ENCODE measurements at places on chromosomes 16 and 17. TPM values are rescaled to one million over a fixed set of nuclear protein-coding genes. Genes with fewer than 3 reads are reported as not detected.

Gene TNFRSF12A
- total RNA-seq, result 100.0 TPM

Gene NACA2
- not detected for total RNA-seq

Gene DPEP3
- total RNA-seq, result 18.4 TPM

Gene SEPTIN12
- total RNA-seq, result not detected

Gene GALR2
- total RNA-seq, result 2.2 TPM

Gene TEKT1
- total RNA-seq, result not detected

Gene IRF8
- total RNA-seq, result 1.4 TPM

Gene CDR2L
- total RNA-seq, result 34.4 TPM

Gene PRAC2
- total RNA-seq, result not detected

Gene HP
- total RNA-seq, result not detected

Gene PYDC1
- not detected for total RNA-seq

DNA sequence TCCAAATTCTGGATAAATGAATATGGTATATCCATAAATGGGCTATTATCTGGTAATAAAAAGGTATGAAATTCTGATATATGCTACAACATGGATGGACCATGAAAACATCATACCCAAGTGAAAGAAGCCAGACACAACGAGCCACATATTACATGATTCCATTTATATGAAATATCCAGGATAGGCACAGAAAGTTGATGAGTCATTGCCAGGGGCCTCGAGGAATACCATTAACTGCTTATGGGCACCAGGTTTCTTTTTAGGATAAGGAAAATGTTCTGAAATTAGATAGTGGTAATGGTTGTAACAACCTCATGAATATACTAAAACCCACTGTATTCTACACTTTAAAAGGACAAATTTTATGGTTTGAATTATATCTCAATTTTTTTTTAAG is 123.2 kb downstream of the PITPNC1 start:
- DNase-seq, result no peak

- no peak for DNase-seq
Measured at GRCh38 chr16:27322858-27323780, 9.3 kb downstream of the IL4R start.

DNA sequence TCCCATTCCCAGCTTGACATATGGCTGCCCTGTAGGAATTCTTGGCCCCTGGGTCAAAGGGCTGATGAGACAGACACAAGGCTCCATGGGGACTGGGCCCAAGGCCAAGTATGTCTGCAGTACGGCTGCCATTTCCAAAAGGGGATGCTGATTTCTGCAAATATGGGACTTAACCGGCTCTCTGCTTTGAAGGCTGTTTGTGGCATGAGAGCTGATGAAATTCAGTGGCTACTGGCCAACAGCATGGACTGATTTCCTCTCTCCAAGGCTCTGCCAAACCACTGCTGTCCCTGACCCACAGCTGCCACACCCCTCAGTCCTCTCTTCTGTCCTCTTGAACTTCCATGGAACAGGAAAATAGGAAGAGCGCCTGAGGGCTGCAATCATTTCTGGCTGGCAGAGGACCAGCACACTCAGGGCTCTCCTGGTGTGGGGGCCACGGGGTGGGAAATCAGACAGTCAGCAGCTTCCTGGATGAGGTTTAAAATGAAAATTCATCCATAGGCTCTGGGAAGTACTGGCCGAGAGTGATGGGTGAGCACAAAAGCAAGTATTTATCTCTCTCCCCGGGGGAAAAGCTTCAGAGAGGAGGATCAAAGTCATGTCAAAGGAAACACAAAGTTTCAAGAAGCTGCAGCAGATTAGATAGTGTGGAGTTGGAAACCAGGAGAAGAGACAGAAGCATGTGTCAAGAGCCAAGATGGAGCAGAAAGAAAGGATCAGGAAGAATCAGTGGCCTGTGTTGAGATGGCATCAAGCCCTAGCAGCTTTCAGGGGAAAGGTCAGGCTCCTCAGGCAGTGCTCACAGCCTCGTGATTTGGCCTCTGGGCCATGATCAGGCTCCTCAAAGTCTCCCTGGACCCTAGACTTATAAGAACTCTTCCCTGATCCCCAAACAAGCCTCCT is 64.1 kb upstream of the SREBF1 start:
- no peak for DNase-seq

DNA sequence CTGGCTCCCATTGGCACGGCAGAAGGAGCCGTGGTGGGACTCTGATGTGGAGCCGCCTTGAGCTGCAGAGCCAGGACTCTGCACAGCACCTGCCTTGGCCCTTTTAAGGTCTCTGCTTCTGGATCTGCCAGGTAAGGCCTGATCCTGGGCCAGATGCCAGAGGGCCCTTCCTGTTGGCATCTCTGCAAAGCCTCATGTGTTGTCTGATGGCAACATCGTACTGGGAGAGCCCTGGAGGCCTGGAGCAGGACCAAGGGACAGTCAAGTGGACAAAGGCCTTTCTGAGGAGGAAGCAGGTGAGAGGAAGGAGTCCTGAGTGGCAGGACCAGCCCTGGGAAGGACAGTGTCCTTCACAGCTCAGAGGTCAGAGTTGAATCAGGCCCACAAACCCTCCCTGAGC is 26.1 kb downstream of the SOCS1 start:
- no peak for DNase-seq

DNA sequence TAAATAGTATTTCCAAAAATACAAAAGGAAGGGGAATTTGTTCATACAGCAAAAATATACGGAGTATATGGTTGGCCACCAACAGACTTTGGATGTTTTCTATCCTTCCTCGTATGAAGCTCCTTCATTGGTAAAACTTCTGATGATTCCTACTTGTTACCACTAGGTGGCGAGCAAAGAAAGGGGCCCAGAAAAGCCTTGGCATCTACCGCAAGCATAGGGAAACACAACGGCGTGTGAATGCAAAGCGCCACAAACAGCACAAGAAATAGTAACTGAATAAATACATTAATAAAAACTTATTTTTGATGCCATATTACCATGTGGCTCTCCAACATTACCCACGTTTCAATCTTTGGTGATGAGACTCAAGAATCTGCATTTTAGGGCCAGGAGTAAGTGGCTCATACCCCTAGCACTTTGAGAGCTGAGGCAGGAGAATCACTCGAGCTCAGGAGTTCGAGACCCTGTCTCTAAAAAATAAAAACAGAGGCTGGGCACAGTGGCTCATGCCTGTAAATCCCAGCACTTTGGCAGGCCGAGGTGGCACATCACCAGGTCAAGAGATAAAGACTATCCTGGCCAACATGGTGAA is 34.5 kb downstream of the YWHAE start:
- DNase-seq, result peak; percentile 92

DNA sequence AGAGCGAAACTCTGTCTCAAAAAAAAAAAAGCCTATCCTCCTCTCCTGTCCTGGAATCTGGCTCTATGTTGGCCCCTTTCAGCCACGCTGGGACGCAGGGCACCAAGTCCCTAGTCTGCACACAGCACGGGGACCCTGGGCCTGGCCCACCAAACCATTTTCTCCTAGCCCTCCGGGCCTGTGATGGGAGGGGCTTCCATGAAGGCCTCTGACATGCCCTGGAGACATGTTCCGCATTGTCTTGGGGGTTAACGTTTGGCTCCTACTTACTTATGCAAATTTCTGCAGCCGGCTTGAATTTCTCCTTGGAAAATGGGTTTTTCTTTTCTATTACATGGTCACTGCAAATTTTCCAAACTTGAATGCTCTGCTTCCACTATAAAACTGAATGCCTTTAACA is 12.6 kb upstream of the GPT2 start:
- DNase-seq, result no peak

GRCh38 chr16:26981266-26981938 is 85.3 kb upstream of the C16orf82 start:
- DNase-seq, result no peak

DNA sequence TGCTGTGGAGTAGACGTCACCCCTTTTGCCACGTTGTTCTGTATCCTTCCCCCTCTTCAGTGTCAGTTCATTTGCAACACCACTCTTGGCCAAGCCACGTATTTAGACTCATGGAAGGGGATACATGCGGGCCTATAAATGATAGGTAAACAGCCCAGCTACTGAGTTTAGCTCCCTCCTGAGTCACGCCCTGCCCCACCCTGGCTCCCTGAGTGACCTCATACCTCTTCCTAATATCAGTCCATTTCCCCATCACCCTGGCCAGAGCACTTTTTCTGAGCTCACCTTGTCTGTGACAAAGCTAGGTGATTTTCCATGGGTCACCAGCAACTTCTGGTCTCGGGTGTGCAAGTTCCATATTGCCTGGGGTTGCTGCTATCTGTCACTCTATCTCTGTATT is 147.2 kb upstream of the MAF start:
- no peak for DNase-seq

DNA sequence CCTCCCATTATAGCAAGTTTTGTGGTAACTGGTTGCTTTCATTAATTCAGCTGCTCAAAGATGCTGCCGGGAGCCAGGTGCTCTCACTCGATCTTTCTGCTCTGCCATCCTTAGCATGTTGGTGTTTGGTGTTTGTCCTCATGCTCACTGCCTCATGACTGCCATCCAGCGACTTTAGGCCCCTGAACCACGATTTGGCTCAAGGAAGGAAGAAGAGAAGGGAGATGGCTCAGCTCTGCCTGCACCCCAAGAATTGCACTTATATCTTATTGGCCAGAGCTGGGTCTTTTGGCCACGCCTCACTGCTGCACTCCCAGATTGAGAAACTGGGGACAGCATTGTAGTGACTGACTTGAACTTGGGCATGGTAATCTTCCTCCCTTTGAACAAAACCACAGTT is 52.7 kb downstream of the ARSG start:
- no peak for DNase-seq

GRCh38 chr16:81026429-81026828 is 9.2 kb upstream of the ATMIN start:
- no peak for DNase-seq

GRCh38 chr16:9159839-9160550 is 68.6 kb downstream of the HAPSTR1 start:
- peak; percentile 93 for DNase-seq

DNA sequence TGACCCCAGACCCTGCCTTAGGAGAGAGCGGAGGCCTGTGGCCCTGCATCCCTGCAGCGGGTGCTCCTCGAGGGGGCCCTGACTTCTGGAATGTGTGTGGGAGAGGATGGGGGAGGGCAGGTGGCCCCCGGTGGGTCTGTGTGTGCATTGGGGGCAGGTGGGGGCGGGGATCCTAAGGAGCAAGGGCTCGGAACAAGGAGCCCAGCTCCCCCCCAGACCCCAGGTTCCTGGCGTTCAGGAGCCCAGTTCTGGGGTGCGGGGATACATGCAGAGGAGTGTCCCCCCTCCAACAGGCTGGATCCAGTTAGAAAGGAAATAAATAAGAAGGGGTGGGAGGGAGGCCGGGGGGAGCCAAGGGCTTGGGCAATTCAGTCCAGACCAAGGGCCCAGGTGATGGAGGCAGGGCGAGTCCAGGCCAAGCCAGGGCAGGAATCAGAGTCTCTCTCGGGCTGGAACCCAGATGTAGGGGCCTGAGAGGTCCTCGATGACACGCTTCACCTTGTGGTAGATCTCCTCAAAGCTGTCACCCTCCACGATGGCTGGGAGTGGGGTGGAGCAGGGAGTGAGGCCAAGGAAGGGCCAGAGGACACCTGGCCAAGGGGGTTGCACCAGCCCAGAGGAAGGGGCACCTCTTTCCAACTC is 11.2 kb upstream of the ASGR1 start:
- DNase-seq, result no peak

GRCh38 chr17:79749156-79749815 is 18.5 kb downstream of the ENPP7 start:
- DNase-seq, result no peak

- DNase-seq, result peak; percentile 80
Measured at GRCh38 chr17:33038740-33039139, 47.1 kb downstream of the SPACA3 start.

DNA sequence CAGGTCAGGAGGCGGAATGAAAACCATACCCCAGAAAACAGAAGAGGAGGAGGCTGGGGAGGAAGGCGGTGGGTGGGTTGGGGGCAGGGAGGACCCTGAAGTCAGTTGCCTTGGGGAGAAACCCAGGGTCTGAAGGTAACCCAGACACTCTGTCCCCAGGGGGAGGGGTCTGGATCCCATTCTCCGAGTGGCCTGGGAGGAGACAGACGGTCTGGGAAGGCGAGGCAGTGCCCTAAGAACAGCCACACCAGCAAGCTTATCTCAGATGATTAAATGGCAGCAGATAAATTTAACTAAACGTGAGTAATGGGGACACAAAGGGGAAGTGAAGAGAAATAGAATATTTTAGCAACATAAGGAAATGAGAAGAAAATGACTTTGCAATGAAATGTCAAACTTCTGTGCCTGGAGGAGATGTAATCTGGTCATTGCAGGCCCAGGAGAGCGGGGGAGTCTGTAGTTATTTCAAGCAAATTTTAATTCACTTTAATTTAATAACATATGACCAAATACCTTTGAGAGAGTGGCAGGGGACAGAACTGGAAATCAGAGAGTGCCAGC is 21.4 kb upstream of the ZFP90 start:
- no peak for DNase-seq

GRCh38 chr17:6554342-6554741 is 2.0 kb downstream of the PITPNM3 start:
- DNase-seq, result no peak

DNA sequence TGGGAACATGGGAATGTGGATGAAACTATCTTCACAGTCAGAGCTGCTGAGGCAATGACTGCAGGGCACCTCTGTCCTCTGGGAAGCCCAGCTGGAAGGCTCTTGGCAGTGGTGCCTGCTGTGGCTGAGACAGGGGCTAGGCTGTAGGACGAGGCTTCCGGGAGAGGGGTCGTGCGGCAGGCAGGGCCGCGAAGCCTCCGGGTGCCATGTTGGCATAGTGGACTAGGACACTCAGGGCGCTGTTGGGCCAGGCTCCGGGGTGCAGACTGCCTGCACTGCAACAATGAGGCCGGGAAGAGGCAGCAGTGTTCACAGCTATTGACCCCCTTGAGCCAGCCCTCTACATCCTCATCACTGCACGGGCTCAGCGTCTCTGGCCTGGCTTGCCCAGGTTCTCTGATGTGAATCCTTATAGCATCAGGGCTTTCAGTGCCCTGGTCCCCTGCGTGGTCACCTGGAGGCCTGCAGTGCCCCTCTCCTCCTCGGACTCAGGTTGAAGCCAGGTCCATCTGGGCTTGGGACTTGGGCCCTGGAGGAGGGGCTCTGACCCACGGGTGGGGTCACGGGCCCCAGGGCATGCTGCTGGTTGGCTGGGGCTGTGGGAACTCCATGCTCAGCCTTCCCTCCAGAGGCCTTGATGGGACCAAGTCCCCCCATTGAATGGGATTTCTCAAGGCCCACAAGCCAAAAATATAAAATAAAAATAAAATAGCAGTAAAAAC is 91.6 kb downstream of the TNFRSF13B start:
- DNase-seq, result no peak

- no peak for DNase-seq
Measured at GRCh38 chr16:4611337-4612021, 3.2 kb downstream of the UBALD1 start.

DNA sequence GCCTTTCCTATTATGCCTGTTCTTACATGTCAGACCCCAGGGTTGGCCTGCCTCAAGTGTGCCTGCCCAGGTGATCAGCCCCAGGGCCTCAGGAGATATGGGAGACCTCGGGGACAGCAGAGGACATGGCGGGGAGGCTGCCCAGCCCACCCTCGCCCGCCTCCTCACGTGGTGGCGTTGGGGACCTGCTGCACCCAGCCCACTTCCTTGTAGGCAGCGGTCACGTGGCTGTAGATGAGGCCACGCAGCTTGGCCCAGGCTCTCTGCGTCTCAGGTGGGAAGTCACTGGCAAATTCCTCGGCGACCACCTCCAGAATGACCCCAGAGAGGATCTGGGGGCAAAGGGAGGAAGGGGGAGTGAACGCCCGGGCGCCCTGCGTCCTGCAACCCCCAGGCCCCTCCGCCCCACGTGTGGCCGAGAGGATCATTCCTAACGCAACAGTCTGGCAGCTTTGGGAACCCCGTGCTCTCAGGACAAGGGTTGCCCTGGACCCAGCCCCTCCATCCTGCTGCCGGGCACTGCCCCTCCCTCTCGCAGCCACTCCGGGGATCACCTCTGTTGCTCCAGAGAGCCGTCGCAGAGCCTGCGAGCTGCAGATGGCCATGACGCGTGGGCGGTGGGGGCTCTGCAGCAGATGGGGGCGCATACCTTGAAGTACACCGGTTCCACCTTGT is 6.6 kb downstream of the CYGB start:
- DNase-seq, result no peak
